ENCODE measurements at places on chromosomes 7 and 10.

DNA sequence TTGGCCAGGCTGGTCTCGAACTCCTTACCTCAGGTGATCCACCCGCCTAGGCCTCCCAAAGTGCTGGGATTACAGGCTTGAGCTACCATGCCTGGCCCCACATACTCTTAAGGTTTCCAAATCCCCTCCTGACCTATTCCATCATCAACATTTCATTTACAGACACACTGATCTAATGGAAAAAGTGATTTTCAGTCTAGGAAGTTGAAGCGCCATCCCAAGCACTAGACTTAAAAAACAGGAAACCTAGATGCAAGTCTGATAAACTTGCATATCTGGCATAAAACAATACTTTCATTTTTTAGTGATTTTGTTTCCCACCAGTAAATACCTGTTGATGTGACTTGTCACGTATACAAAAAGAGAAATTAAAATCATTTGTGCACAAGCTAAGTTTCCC lies 44.0 kb downstream of the DNMBP start:
- DNase-seq, result no peak

DNA sequence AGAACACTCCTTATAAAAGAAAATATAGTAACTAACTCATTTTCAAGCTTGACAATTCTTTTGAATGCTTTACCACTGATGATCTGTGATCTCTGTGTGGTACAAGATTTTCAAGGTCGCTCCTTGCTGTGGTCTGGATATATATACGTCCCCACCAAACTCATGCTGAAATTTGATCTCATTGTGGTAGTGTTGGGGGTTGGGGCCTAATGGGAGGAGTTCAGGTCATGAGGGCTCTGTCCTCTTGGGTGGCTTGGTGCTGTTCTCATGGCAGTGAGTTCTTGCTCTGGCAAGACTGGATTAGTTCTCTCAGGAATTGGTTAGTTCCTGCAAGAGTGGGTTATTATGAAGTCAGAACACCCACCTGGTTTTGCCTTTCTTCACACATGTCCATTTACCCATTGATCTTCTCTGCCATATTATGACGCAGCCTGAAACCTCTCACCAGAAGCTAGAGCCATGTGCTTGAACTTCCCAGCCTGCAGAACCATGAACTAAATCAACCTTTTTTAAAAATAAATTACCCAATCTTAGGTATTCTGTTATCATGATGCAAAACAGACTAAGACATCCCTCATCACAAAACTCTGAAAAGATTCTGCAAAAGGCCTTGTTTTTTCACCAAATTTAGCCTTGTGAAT lies 8.3 kb upstream of the EDRF1 start:
- DNase-seq, result no peak

DNA sequence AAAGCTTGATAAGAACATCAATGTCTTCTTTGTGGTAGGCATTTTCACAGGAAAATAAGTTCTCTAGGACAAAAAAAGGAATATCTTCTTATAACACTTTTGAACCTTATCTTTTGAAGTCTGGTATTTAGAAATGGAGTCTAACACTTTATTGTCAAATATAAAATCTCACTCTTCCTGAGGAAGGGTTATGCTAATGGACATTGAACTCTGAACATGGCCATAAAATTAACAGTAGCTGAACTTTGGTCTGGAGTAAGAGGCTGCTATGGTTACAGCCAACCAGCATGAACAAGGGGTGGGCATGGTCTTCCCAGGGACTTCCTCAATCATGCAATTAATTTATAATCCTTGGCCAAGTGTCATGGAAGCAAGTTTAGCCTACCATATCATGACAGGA lies at the start of gene CLRN3:
TSS of gene CLRN3 (minus strand) at position 199 of the 400 bp plus-strand sequence. CDS start at position 42, 157 bp downstream.
- DNase-seq, result no peak

DNA sequence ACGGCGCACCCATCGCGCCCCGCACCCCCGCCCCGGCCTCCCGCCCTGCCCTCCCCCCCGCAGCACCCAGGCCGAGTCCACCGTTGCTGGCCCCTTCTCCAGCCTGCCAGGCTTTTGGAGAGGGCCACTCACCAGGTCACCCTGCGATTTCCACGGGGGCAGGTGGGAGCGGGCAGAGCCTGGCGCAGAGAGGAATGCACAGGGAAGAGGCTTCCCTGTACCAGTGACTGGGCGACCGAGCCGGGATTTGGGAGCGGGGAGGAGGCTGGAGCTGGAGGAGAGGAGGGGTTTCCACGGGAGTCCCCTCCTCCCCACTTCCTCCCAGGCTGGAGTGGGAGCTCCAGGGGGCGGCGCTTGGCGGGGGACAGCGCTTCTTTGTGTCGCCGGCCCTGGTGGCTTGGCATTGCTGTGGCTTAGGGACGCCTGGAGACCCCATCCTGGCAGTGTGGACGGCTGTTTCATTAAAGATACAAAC lies 19.3 kb downstream of the TCAF1 start:
- DNase-seq, result no peak

DNA sequence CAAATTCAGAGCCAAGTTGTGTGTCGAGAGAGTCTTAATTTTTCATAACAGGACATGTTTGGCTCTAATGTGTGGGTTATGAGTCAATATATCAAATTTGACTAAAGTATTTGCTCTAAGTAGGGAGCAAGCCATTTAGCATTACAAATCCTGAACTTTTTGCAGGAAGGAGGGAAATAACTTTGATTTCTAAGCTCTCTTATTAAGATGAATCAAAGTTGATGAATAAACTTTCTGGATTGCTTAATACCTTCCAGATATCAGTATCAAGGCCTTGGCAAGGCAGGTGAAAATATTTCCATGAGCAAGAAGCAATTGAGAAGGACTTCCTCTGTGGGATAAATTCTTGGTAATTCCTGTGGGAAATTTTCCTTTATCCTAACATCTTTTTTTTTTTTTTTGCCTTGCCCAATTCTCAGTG lies 258.8 kb downstream of the AHR start:
- DNase-seq, result no peak

DNA sequence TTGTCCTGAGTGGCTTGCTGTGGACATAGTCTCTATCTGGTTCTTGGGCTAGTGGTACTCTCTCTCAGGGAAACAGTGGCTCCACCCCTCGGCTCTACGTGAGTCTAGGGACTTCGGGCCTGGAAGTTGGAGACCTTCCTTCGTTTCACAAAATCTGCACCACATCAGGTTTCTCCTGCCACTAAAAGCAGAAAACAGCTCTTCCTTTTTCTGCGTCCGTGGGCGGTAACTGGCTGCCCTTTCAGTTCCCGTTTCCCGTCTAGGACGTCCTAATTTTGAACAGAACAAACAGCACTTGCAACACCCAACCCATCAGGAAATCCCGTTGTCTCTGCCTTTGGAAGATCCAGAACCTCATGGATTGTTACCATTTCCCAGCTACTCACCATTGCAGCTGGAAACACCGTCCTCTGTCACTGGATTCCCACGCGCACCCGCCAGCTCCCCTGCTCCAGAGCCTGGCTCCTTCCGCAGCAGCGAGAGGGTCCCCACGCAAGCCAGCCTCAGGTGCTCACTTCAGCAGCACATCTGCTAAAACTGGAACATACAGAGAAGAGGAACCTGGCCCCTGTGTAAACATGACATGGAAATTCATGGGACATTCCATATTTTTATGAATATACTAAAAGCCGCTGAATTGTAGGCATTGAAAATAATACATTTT lies 311.4 kb upstream of the AKR1E2 start:
- no peak for DNase-seq

DNA sequence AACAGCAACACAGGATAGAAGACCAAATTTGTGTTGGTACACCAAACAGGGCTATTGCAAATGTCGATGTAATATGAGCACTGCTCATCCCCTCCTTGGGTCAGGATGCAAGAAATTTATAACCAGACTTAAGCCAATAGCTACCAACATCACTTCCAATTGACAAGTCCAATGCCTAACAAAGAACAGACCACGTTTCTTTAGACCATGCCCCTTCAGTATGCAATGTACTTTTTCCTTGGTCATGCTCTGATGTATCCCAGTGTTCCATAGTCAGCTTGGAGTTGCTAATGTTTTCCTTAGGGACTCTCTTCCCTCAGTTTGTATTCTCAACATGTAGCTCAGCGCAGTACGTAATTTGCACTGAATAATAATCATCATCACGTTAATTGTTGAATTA lies 7.8 kb downstream of the CACNA2D1 start:
- no peak for DNase-seq

- no peak for DNase-seq
Measured at GRCh38 chr7:47036909-47037308, 545.0 kb downstream of the TNS3 start.

GRCh38 chr10:123559066-123559822 lies 106.9 kb upstream of the GPR26 start:
- peak; percentile 38 for DNase-seq

DNA sequence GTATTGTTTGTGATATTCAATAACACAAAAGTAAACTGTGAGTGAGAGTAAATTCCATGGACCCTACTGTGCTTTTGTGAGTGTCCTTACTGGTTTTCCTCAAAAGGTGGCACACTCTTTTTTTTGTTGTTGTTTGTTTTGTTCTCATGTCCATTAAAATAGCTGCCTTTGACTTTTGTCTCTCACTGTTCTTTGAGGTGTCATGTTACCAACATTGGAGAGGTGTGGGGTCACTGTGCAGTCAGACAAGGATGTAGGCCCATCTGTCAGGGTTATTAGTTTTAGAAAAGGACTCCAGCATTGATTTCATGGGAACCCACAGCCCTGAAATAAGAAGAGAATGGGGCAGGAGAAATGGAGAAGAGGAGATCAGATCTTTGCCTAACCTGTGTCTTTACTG lies 383.1 kb downstream of the SORCS3 start:
- DNase-seq, result no peak

- no peak for DNase-seq
Measured at GRCh38 chr10:62582101-62582705, 208.0 kb downstream of the ZNF365 start.

DNA sequence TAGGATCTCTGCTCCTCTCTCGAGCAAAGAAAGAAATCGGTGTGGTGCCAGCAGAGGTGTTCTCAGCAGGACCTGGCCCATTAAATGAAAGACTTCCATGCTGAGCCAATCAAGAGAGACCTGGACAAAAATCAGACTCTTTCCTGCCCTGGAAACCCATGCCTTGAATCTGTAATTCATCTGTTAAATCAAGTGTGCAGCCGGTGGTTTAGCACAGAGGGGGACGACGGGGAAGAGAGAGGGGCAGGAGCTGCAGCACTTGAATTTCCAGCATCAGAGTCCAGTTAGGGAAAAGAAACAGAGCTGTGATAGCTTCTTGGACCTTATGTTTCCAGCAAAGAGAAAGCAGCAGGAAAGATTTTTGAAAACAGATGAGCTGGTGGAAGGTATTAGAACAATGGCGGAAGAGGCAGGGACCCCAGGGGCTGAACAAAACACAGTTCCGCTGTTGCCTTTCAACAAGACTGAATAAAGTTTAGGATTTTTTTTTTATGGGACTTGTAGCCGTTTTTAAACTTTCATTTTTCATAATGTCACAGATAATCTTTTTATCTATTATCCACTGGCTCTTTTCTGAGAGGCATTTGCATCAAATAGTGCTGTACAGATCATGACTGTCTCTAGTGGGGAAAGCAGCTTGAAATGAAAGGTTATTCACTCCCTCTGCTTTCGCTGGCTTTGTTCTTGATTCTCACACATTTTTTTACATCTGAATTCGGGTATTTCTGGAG lies 543.6 kb upstream of the GALNT17 start:
- no peak for DNase-seq

GRCh38 chr7:100130608-100131453 lies 4.1 kb downstream of the MBLAC1 start:
- peak; percentile 76 for DNase-seq

DNA sequence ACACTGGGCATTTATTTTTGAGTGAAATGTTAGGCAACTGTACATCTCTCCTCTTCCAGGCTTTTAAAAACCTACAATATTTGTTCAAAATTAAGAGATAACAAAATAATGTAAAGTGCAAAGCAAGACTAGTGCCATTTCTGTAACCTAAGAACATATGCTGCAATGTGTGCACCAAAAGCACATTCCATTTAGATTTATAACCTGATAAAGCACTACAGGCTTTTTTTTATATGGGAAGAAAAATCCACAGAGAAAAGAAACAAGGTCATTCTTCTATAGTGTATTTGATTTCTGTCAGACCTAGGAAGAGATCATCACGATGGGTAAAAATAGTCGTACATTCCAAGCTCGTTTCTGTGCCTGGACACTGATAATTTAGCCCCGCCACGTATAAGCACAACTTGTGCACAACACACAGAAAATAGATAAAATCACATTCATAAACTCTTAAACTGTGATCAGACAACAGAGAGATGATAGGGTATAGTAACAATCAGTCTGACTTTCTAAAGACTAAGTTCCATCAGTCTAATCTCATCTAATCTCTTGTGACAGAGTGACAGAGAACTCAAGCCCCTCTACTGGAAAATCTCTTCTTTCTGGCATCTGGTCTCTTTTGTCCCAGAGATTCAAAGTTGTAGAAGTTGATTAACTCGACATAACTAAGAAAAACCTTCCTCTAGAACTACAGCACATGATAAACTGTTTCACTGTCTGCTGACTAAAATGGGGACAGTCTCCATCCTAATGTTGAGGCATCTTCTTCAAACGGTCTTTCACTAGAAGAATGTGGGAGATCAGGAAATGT lies 6.7 kb downstream of the LAMB1 start:
- no peak for DNase-seq

- no peak for DNase-seq
Measured at GRCh38 chr7:34596887-34597286, 61.1 kb upstream of the NPSR1 start.

DNA sequence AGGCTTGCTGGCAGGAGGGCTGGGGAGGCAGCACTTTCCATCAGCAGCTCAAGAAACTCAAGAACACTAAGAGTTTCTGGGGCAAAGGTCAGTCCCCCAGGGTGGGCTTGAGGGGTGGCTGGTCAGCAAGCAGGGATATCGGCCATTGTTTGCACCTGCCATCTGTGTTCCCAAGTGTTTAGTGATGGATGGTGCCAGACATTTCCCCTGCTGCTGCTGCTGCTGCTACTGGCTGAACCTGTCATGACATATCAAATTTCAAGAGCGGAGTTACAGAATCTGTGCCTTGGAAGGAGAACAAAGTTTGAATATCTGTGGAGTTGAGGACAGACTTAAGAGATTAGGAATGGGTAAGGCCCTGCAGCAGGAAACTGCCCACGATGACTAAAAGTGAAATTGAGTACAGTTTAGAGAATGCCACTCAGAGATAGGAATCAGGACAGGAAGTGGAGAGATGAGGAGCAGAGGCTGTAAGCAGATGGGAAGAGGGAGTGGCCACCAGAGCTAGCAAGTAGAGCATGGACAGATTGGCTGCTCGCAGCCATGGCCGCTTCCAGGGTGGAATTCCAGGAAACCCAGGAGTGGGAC lies 39.2 kb upstream of the PPP1R3C start:
- DNase-seq, result no peak

- DNase-seq, result no peak
Measured at GRCh38 chr10:127196282-127197153, at the start of gene INSYN2A. Gene INSYN2A (minus strand): TSS chr10:127196591. CDS start chr10:127176395, 20,196 bp downstream.

DNA sequence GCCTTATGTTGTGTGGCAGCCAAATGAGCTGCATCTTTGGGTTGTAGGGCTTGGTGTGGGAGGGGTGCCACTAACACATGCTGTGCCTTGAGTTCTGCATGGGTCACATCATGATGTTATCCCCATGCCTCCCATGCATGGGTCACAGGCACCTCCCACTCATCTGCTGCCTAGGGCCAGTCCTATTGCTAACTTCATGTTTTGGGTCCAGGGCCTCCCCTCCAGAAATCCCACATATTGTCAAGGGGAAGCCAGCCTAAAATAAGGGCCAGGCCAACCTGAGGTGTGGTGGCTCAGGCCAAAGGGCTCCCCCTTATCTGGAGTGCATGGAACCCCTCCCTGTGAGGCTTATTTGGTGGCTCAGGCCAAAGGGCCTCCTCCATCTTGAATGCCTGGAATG lies 299.0 kb downstream of the RPS24 start:
- DNase-seq, result no peak

Data from stimulated activated CD8-positive, alpha-beta memory T cell treated with anti-CD3 and anti-CD28 coated beads, Interleukin-15, amount 100 ng/mL, for 1 hour (primary cell).